ENCODE measurements at places on chromosomes 11 and 22.
A peak's percentile ranks its signal among the peaks of the same experiment; 100 is the strongest.

GRCh38 chr11:106848526-106848925, 169.8 kb downstream of the GUCY1A2 start:
- H3K27ac ChIP-seq: no peak overlapping the region
- peaks cover 5% of the 10 kb centered on the region for H3K27me3 ChIP-seq
- no peaks in the 10 kb centered on the region for H3K4me1 ChIP-seq
- H3K4me3 ChIP-seq: no peak overlapping the region
- no peaks in the 10 kb centered on the region for H3K36me3 ChIP-seq

- H3K4me3 ChIP-seq: no peak overlapping the region
- H3K36me3 ChIP-seq: no peaks in the 10 kb centered on the region
- no peak for DNase-seq
- peak overlapping the region; percentile 100 for H3K27ac ChIP-seq
- peaks cover 39% of the 10 kb centered on the region for H3K4me1 ChIP-seq
- H3K27me3 ChIP-seq: no peaks in the 10 kb centered on the region
Measured at GRCh38 chr11:13261591-13262061, 16.0 kb upstream of the BMAL1 start.

- no peaks in the 10 kb centered on the region for H3K4me1 ChIP-seq
- peaks cover 29% of the 10 kb centered on the region for H3K27me3 ChIP-seq
- H3K4me3 ChIP-seq: no peak overlapping the region
- DNase-seq: no peak
- H3K27ac ChIP-seq: no peak overlapping the region
- no peaks in the 10 kb centered on the region for H3K36me3 ChIP-seq
Measured at GRCh38 chr11:112744041-112744440, 217.2 kb upstream of the NCAM1 start.

GRCh38 chr11:57513452-57513795, 2.1 kb downstream of the SLC43A1 start:
- H3K4me1 ChIP-seq: no peaks in the 10 kb centered on the region
- H3K36me3 ChIP-seq: no peaks in the 10 kb centered on the region
- H3K27me3 ChIP-seq: peaks cover 13% of the 10 kb centered on the region
- DNase-seq: no peak

GRCh38 chr11:62472063-62472884, 53.4 kb downstream of the SCGB1A1 start:
- DNase-seq: no peak
- H3K36me3 ChIP-seq: no peaks in the 10 kb centered on the region
- H3K4me3 ChIP-seq: no peak overlapping the region
- H3K27ac ChIP-seq: peak overlapping the region; percentile 50

- H3K36me3 ChIP-seq: no peaks in the 10 kb centered on the region
- no peaks in the 10 kb centered on the region for H3K27me3 ChIP-seq
- DNase-seq: no peak
- H3K4me3 ChIP-seq: no peak overlapping the region
Measured at GRCh38 chr11:121467965-121468364, 15.2 kb upstream of the SORL1-AS1 start.

DNA sequence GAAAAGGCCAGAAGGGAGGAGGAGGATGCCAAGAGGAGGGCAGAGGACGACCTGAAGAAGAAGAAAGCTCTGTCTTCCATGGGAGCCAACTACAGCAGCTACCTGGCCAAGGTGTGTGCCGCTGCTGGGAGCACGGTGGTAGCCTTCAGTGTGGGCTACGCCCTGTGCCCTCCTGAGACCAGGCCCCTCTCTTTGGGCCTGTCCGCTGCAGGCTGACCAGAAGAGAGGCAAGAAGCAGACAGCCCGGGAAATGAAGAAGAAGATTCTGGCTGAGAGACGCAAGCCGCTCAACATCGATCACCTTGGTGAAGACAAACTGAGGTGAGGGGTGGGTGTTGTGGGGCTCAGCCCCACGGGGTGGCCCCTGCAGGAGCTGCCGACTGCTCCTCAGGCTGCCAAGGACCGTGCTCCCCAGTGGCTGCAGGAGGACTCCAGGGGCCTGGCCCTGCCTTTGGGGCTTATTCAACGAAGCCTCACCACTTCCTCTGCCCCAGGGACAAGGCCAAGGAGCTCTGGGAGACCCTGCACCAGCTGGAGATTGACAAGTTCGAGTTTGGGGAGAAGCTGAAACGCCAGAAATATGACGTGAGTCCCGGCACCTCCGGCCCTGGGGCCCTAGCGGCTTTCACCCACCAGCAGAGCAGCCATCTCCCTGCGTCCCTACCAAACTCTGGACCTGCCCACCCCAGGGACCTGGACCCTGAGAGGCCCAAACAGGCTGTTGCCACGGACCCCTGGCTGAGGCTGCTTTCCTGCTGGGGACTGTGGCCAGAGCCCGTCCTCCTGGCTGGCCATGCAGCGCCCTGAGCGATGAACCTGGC, 12.6 kb upstream of the MRPL23 start:
- no peak overlapping the region for H3K27ac ChIP-seq
- no peaks in the 10 kb centered on the region for H3K4me1 ChIP-seq

DNA sequence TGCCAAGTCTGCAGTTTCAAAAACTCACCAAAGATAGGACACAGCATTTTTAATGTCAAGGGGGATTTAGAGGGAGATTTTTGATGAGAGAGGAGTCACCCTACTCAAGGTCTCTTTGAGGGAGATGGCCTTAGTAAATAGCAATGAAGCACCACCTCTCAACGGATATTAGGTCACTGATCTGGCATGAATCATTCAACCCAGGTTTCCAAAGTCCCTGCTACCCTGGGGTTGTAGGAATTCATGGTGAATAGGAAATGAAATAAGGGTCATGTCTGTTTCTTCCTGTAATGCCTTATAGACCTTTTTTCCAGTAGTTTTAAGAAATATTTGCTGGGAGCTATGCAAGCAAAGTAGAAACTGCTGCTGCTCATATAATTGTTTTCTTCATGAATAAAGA, 2154.9 kb downstream of the LRRC4C start:
- no peak overlapping the region for H3K27ac ChIP-seq
- H3K27me3 ChIP-seq: no peaks in the 10 kb centered on the region
- H3K36me3 ChIP-seq: no peaks in the 10 kb centered on the region
- no peak overlapping the region for H3K4me3 ChIP-seq
- H3K4me1 ChIP-seq: no peaks in the 10 kb centered on the region

DNA sequence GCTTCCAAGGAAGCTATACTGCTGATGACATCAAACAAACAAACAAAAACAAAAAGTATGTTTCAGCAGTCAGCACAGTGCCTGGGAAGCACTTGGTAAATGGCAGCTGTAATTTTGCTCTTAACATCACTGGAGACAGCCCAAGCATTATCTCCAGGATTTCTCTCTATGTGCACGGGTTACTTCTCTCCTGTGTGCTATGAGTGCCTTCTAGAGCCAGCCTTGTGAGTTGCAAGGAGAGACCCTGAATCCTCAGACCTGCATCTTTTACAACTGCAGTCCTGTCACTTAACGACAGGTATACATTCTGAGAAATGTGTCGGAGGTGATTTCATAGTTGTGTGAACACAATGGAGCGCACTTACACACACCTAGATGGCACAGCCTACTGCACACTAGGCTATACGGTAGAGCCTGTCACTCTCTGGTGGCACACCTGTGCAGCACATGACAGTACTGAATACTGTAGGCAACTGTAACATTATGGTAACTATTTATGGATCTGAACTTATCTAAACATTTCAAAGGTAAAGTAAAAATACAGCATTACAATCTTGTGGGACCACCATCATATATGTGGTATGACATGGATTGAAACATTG, 662.5 kb upstream of the B3GAT1 start:
- no peak for DNase-seq
- no peak overlapping the region for H3K4me3 ChIP-seq
- no peak overlapping the region for H3K27ac ChIP-seq

GRCh38 chr11:1129143-1129610, 28.6 kb upstream of the MUC5AC start:
- H3K4me1 ChIP-seq: no peaks in the 10 kb centered on the region
- DNase-seq: no peak
- peaks cover 19% of the 10 kb centered on the region for H3K27me3 ChIP-seq
- no peak overlapping the region for H3K27ac ChIP-seq

DNA sequence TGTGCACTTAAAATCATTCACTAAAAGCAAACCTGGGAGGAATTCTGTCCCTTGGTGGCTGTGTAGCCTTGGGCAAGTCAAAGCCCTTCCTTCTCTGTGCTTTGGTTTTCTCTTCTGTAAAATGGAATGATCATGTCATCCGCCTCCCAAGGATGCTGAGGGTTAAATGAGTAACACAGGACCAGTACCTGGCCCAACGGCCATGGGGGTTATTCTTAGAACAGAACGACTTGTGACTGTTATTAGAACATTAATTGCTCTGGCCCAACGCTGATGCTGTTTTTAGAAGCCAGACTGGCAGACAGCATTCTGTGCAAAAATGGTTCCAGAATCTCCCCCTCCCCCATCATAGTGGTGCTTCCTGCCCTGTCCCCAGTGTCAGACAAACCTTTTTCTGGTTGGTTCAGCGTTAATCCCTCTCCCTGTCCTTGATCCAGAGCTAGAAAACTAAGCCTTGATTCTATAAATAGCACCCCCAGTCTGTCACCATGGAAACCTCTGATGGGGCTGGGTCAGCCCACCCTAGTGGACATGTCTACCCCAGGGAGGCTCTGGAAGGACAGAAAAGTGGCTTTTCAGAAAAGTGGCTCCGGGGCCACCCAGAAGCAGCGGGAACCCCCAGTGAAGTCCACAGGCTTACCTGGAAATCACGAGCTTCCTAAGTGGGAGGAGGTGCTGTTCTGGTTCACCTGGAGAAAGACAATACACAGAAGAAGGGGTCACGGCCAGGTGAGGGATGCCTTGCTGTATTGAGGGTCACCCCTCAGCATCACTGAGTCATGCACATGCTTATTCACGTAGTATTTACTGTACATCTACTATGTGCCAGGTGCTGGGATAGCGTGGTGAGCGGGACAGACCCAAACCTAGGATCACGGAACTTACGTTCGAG, 15.5 kb upstream of the TFIP11 start:
- peaks cover 52% of the 10 kb centered on the region for H3K36me3 ChIP-seq
- H3K4me3 ChIP-seq: no peak overlapping the region
- no peaks in the 10 kb centered on the region for H3K27me3 ChIP-seq
- H3K27ac ChIP-seq: no peak overlapping the region

DNA sequence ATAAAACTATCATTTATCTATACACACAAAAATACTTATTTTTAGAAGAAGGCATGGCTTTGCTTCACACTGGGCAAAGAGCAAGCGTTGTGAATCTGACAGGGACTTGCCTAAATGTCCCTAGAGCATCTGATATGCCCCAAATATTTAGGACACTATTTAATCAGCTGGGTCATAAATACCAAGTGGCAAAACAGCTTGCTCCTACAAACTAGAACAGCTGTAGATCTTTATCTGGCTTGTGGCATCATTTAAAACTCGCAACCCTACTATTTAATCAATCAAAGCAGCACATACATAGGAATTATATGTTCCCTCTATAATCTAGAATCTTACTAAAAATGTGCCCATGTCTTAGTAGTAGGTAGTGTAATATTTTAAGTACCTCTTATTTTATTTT, 999.5 kb downstream of the JRKL start:
- no peaks in the 10 kb centered on the region for H3K36me3 ChIP-seq
- H3K27ac ChIP-seq: no peak overlapping the region
- no peak overlapping the region for H3K4me3 ChIP-seq
- H3K27me3 ChIP-seq: no peaks in the 10 kb centered on the region

- no peaks in the 10 kb centered on the region for H3K4me1 ChIP-seq
- H3K27me3 ChIP-seq: no peaks in the 10 kb centered on the region
- DNase-seq: no peak
- H3K4me3 ChIP-seq: no peak overlapping the region
- no peaks in the 10 kb centered on the region for H3K36me3 ChIP-seq
Measured at GRCh38 chr11:27022659-27023251, 17.9 kb upstream of the BBOX1 start.

GRCh38 chr11:36104660-36104992, 160.8 kb downstream of the LDLRAD3 start:
- no peaks in the 10 kb centered on the region for H3K27me3 ChIP-seq
- no peak overlapping the region for H3K27ac ChIP-seq
- no peak for DNase-seq
- no peak overlapping the region for H3K4me3 ChIP-seq

DNA sequence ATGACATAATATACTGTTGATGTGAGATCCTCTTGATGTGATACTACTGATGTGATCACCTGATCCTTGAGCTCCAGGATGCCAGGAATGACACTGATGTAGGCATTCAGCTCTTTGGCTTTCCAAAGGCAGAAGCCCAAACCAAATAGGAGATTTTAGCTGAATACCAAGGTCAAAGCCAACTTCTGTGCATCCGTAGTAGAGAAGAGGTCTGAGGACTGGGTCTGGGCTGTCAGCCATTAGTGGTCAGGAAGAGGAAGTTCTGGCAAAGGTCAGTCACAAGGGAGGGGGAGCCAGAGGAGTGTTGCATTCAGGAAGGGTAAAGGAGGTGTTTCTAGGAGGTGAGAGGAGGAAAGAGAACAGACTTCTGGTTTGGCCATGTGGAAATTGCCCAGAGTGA, 53.4 kb upstream of the PARVG start:
- H3K27ac ChIP-seq: no peak overlapping the region
- H3K27me3 ChIP-seq: no peaks in the 10 kb centered on the region
- H3K4me3 ChIP-seq: no peak overlapping the region
- no peaks in the 10 kb centered on the region for H3K4me1 ChIP-seq
- DNase-seq: no peak

GRCh38 chr22:30827646-30828045, 133.0 kb downstream of the OSBP2 start:
- no peak overlapping the region for H3K4me3 ChIP-seq
- peaks cover 16% of the 10 kb centered on the region for H3K36me3 ChIP-seq
- DNase-seq: no peak
- H3K27me3 ChIP-seq: no peaks in the 10 kb centered on the region
- H3K27ac ChIP-seq: peak overlapping the region; percentile 100
- peaks cover 34% of the 10 kb centered on the region for H3K4me1 ChIP-seq

- no peaks in the 10 kb centered on the region for H3K27me3 ChIP-seq
- no peak overlapping the region for H3K27ac ChIP-seq
- no peak overlapping the region for H3K4me3 ChIP-seq
- no peaks in the 10 kb centered on the region for H3K4me1 ChIP-seq
- no peaks in the 10 kb centered on the region for H3K36me3 ChIP-seq
- no peak for DNase-seq
Measured at GRCh38 chr11:60953781-60954180, 1.8 kb upstream of the SLC15A3 start.

Measured in RWPE2 (cell line).